ENCODE measurements at places on chromosomes 1 and 21.
A peak's percentile ranks its signal among the peaks of the same experiment; 100 is the strongest.

- no peak for DNase-seq
Observed at GRCh38 chr1:21837476-21837875, 25.4 kb downstream of the LDLRAD2 start.

GRCh38 chr1:56938646-56939045 is 27.2 kb downstream of the C8B start:
- no peak for DNase-seq

DNA sequence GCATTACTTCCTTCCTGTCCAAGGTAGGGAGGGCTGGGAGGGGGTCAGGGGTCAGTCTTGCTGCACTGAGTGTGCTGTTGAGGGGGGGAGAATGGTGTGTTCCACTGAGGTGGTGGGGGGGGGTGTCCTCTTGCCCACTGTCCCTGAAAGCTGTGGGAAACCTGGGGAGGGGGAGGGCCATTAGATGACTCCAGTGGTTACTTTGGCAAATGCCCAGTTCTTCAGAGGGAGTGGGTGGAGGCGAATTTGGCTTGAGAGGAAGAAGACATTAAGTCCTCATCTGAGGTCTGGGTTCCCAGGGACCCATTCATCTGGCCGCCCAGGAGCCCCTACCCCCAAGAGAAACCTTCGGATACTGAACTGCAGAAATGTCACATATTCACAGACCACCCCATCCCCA is 36.2 kb downstream of the MEF2D start:
- DNase-seq = peak; percentile 42

DNA sequence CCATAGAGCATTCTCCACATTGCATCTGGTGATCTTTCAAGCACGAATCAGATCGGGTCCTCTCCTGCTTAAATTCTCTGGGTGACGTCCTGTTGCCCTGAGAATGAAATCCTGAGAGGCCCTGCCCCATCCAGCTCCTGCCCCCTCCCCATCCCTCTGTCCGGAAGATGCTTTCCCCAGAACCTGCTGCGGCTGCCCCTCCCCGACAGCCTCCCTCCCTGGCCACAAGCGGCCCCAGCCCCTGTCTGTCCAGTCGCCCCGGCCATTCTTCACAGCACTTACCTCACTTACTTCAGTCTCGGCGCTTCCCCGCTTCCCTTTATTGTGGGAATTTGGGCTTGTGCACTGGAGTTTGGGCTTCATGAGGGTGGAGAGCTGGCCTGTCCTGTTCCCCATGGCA is 40.3 kb downstream of the TAS1R2 start:
- no peak for DNase-seq

DNA sequence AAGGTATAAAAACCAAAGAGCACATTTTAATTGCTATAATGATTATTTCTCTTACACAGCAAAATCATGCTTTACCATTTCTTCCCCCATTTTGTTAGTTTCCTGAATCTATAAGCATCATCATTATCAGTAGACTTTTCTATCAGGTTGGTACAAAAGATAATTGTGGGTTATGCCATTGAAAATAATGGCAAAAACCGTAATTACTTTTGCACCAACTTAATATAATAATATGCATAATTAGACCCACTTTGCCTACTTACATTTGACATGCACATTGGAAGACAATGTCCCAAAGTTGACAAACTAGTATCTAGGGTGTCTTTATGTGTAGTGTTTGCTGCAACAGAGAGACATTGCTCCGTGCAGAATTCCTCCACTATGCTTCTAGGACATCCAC is 594.2 kb downstream of the LMO4 start:
- DNase-seq = no peak

GRCh38 chr1:95829556-95829955 is 595.5 kb downstream of the RWDD3 start:
- DNase-seq = no peak

- no peak for DNase-seq
Observed at GRCh38 chr1:19675797-19676196, 11.1 kb downstream of the HTR6 start.

GRCh38 chr1:38728585-38728908 is 131.0 kb downstream of the RRAGC start:
- peak; percentile 9 for DNase-seq
